ENCODE measurements at places on chromosomes 11 and 22.
A peak's percentile ranks its signal among the peaks of the same experiment; 100 is the strongest.

DNA sequence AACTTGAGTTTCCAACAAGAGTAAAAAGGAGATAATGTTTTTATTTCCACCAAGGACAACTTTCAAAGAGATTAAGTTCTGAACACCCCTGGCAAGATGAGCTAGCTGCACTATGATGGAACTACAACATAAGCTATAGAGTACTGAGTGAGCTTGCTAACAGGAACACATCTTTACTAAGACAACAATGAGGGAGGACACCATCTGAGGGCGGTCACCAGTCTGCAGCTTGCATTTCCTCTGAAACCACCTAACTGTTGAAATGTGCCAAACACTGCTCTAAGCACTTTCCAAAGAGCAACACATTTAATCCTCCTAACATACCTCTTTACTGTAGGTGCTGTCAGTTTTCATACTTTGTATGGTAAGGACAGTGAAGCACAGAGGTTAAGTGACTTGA is 68.4 kb downstream of the TCF20 start:
- DNase-seq: no peak

DNA sequence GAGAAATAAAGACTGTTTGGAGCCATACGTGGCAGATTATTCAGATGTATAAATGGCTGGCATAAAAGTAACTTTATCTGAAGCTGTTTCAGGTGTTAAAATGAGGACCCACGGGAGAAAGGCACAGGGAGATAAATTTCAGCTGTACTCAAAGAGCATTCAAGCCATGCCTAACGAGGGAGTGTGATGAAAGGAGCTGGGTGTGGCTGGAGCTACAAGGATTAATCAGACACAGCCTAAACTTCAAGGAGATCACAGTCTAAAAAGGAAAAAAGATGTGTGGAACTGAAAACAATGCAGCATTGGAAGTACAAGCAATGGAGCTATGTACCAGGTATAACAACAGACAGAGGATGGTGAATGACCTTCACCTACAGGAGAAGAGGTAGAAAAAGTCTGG is 120.8 kb upstream of the APOA1 start:
- no peak for DNase-seq

DNA sequence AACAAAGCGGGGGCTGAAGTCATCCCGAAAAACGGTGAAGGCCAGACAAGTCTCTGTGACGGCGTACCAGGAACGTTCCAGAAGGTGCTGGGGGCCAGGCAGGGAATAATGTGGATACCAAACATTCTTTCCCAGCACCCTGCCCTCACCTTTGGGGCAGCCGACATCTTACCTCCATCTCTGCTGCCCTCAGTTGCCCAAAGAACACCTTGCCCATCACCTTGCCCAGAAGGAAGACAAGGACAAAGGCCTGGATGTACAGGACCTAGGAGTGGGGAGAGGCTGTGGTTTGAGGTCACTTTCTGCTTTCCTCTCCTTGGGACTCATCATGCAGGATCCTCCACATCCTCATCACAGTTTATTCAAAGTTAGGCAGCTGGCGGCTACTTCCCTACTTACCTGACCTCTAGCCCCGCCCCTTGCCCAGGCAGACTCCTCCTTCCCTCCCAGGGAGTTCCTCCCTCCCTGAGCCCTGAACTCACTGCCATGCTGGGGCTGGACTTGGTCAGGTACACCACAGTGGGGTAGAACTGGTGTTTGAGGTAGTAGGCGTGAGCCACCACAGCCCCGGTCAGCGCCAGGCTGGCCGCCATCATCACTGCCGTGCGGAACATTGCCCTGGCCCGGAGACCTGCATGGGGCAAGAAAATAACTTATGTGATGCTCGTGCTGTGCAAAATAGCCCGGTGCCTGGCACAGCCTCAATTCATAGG is 1.2 kb downstream of the SYVN1 start:
- DNase-seq: no peak

DNA sequence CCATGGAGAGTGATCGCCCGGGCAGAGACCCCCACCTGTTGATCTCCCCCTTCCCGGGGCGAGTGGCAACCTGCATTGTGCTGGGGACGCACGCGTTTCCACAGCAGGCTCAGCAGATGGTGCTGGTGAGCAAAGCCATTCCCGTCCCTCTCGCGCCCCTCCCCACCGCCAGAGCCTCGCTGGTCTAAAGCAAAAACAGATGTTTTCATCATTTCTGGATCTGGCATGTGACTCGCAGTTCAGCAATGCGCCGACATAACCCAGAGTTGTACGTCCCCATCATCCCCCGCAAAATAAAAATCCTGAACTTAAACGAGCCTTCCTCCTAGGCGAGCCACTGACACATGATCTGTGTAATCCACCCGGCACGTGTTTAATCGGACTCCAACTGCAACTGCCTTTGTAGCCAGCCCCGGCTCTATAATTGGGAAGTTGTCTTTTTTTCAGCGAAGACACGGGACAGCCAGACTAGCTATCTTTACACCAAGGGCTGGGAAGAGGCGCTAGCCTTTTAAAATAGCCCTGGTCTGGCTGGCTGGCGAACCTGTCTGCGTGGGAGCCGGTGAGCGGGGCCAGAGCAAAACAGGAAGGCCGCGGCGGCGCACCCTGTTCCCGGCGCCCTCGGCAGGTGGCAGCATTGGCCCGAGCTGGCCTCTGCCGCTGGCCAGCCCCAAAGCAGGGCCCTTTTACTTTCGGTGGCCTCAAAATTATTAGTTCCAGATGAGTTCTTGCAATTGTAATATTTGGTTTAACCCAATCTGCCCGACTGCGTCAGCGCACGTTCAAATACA is 203.0 kb upstream of the SORL1-AS1 start:
- DNase-seq: peak; percentile 18

DNA sequence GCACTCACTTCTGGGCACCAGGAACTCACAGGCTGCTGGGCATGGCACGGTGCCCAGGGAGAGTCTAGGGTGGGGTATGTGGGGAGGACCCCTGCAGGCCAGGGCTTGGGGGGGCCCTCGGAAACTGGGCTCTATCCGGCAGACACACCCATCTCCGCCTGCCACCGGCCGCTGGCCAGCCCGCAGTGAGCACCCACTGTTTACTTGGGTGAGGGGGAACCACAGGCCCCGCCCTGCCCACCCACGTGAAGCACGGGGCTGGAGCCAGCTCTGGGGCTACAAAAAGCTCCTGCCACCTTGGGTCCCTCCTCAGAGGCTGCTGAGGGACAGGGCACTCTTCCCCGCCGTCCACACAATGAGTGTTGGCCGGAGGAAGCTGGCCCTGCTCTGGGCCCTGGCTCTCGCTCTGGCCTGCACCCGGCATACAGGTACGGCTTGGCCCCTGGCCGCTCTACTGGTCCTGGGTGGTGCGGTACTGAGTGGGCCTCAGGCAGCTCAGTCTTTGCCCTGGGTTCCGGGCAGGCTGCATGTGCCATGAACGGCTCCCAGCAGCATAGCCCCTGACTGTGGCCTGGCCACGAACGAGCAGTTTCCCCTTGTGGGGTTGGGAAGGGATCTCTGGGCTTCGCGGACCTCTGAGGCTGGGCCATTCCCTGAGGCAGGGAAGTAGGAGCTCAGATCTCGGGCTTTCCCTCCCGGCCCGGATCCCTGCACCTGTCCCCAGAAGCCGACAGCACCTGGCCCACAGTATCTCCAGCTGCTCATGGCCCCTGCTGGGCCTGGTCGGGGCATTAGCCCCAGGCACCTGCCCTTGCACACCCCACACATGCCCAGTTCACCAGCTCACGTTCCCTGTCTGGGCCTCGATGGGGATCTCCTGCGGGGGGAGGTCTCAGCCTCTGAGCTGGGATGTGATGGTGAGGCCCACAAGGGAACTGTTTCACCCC is at the start of gene MUC5AC:
Gene MUC5AC, plus strand, starts transcription at position 309 of the 947 bp plus-strand sequence. Its CDS starts 47 bp downstream, at position 356.
- no peak for DNase-seq

DNA sequence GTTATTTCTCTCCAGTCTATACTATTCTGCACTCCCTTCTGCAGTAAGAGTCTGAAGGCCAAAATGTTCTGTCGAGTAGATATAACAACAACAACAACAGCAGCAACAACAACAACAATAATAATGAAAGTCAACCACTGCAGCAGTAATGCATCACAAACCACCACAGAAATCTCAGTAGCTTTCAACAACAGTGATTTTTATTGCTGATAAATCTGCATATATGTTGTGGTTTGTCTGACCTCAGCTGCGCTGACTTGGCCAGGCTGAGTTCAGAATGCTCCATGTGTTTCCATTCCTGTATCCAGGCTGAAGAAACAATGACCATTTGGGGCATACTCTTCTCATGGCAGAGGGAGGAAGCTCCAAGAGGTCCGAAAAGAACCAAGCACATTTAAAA is 32.3 kb upstream of the CYP2R1 start:
- DNase-seq: no peak

DNA sequence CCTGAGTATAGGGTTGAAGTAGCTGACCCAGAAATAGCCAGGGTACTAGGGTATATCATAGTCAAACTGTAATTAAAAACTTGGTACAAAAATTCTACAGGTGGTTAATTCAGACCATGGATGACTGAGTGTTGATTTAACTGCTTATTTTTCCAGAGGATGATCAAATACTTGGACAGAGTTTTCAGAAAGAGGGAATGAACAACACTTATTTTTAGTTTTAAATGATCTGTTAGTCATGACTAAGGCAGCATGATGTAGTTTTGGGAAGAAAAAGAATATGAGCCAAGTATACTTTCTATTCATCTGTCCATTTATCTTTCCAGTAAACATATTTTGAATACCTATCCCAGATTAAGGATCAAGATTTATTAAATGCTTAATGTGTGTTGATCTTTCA is 19.8 kb upstream of the CCDC89 start:
- DNase-seq: no peak

DNA sequence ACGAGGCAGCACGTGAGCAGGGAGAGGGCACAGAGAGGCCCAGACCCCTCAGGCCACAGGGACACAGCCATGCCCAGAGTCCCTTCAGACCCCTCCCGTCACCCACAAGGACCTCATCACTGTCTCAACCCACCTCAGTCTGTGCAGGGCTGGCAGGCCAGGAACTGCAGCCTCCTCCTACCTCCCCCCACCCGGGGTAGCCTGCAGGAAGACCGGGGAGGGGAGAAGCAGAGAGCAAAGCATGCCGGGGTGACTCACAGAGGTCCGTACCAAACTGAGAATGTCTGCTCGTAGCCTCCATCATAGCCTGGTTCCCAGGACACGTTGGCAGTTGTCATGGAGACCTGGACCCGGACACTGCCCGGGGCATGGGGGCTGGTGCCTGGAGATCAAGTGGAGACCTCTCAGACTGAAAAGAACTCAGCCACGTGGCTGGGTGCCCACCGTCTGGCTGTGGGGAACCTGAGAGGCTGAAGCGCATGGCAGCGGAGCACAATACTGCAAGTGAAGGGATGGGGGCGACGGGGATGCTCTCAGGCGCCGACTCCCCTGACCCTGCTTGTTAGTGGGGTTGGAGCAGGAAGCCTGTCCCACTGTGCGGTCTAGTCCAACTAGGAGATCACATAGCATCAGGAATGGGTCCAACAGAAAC is 27.2 kb downstream of the IGSF9B start:
- DNase-seq: no peak

- no peak for DNase-seq
Measured at GRCh38 chr22:30674482-30674881, 6.8 kb upstream of the DUSP18 start.

DNA sequence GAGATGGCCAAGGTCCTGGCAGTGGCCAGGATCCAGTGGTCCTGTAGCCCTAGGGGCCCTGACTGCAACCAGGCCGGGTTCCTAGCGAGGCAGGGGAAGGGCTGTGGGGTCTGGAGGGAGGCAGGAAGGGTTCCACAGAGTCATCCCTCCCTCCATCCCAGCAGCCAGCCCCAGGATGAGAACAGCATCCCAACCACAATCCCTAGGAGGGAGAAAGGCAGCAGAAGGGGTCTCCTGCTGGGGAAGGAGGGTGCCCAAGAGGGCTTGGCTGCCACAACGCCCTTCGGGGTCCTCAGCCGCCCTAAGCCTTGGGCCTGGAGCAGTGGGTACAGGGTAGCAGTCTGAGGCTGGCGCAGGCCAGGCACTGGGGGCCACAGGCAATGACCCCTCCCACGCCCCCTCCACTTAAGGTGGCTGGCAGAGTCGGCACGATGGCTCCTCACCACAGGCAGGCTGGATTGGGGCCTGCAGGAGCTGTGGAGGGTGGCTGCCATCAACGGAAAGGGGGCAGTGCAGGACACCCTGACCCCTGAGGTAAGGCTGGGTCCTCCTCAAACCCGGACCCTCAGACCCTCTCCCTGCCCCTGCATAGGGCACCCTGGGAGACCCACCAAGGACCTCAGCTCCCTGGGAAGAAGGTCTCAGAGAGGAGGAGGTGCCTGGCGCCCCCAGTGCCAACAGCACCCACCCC is 7.2 kb downstream of the SLC22A12 start:
- DNase-seq: no peak

- DNase-seq: no peak
Measured at GRCh38 chr22:21964918-21965484, 12.4 kb upstream of the PPM1F start.

- no peak for DNase-seq
Measured at GRCh38 chr11:119486016-119486415, 63.0 kb upstream of the THY1 start.

DNA sequence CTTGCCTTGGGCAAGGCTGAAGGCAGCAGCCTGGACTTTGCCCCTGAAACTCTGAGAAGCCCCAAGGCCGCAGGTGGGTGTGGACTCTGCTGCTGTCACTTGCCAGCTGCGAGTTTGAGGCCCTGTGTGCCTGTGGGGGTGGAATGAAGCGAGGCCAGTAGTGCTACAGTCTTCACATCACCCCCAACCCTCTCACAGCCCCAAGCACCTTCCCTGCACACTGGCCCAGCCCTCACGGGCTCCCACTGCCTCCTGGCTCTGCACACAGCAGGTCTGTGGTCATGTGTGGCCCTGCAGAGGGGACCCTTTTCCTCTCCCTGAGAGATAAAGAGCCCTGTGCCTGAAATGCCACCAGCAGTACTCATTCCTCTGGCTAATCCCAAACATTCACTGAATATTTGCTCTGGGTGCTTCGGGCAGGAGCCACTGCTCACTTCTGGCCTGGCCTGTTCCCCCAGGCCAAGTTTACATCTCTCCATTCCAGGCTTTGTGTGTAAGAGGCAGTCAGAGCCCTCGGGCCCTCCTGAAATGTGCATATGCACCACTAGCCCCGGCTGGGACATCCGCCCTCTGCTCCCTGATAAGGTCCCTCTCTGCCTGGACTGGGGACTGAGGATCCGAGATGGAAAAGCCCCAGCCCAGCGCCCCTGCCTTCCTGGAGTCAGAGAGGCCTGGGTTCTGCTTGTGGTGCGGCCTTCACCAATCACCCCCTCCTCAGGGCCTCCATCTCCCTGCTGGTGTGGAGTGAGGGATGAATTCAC is 17.7 kb downstream of the MGAT3 start:
- no peak for DNase-seq

- no peak for DNase-seq
Measured at GRCh38 chr22:26267856-26268255, 98.6 kb downstream of the SEZ6L start.

GRCh38 chr11:14789879-14790484 is 102.0 kb downstream of the CYP2R1 start:
- no peak for DNase-seq

- no peak for DNase-seq
Measured at GRCh38 chr11:67541198-67541597, 18.0 kb upstream of the CABP2 start.

DNA sequence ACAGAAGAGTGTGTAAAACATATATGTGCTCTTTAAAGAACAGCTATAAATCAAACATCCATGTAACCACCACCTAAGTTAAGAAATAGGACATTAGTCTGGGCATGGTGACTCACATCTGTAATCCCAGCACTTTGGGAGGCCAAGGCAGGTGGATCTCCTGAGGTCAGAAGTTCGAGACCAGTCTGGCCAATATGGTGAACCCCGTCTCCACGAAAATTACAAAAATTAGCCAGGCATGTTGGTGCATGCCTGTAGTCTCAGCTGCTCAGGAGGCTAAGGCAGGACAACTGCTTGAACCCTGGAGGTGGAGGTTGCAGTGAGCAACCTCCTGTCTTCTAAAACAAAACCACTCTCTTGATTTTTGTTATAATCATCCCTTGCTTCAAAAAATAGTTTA is 103.3 kb downstream of the LRRC32 start:
- DNase-seq: no peak
